ENCODE measurements at places on chromosomes 1 and 21.

DNA sequence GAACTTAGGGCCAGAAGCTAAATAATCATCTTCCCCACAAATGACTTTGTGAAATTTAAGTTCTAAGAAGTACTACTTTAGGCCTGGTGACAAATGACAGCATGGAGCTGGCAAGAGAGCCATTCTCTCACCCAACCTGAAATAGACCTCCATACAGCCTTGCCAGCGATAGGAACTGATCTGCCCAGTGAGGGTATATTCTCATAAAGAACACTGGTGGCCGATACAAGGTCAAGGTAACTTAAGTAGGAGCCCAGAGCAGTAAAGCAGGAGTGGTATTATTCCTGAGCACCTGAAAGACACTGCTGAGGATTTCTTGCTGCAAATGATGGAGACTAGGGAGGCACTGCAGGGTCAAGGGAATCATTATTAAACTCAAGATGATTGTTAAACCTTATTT is 2.6 kb upstream of the TTLL7 start:
- no peak for DNase-seq

- no peak for DNase-seq
Observed at GRCh38 chr1:160863774-160864131, 1.1 kb upstream of the CD244 start.

DNA sequence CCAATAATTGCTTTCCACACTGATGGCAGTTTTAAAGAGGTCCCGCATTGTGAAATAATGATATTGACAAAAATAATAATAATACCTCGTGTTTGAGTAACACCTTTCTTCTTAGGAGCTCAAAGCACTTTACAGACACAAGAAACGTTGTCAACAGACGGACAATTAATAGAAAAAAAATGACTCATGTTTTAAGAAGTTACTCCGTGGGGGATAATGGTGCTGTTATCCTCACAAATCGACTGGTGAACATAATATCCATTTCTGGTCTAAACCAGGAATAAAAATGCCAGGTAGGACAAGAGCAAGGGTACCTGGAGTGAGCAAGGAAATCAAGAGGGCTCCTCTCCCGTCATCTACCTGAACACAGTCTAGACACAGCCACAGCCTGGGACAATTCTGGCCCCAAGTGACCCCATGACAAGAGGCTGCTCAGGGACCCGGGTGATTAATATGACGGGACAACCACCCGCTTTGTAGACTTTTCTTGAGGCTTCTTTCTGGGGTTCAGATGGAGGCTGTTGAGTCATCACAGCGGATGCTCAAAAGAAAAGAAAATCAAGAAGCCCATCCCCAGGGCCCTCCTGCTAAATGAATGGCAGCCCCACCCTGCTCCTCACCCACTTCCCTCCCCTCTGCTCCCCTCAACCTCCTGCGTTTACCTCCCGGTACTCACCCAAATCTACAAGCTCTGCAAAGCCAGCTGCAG is 146.2 kb upstream of the IRF2BP2 start:
- no peak for DNase-seq

GRCh38 chr1:224675590-224675989 is 59.5 kb downstream of the CNIH3 start:
- no peak for DNase-seq

- no peak for DNase-seq
Observed at GRCh38 chr1:185645686-185646085, 88.5 kb upstream of the HMCN1 start.

GRCh38 chr1:157363660-157364140 is 188.6 kb downstream of the FCRL5 start:
- no peak for DNase-seq

GRCh38 chr1:182192215-182192614 is 130.7 kb upstream of the ZNF648 start:
- DNase-seq: no peak

DNA sequence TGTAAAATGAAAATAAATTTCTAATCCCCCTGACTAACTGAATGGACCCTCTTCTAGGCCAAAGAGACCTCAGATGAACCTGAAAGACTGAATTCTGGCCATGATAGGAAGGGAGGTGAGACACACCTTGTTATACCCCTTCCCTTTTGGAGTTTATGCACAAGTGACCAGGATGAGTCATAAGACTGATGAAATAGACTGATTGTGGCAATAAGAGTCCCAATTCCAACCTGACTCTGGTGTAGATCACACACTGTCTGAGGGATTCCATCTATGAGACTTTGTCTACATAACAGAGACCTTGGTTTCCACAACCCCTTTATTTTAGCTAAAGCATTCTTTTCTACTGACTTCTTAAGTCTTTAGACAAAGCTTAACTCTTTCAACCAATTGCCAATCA is 13.5 kb upstream of the OR2G2 start:
- no peak for DNase-seq

- no peak for DNase-seq
Observed at GRCh38 chr21:42147386-42148020, 71.4 kb upstream of the ABCG1 start.

DNA sequence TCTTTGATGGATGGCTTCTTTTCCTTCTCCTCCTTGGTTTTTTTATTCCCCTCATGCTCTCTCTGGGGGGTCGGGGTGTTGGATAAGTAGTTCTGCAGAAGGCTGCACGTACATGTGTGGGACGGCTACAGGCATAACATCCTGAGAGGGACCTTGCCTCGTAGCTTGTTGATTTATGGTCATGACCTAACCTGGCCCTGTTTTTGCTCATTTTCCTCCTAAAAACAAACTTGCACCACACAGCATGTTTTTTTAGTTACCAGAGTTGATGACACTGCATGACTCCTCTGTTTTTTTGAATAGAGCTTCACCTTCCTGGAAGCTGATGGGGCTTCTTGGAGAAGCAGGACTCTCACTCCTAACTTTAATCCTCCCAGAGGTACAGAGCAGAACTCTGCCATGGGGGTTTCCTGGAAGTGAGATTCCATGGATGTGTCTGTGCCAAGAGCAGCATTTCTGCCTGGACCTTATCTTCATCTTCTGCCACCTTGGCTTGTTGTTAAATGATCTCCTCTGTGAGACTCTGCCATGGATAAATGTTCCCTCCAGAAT is 114.7 kb downstream of the PAPPA2 start:
- no peak for DNase-seq

DNA sequence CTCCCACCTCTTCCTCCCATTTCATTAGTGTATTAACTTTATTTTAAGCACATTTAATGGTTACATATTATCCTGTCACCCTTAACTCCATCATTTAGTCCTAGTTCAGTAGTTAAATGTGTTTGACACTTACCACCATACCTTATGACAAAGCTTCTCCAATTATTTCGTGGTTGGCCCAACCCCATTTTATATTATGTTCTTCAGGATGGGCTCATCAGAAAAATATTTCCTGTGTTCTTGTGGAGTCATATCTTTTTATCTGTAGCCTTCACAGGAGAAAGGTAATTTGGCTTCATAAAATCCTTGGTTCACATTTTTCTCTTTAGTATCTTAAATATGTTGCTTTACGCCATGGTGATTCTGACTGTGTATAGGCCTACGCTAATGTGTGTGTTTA is 142.3 kb upstream of the COL6A1 start:
- no peak for DNase-seq

DNA sequence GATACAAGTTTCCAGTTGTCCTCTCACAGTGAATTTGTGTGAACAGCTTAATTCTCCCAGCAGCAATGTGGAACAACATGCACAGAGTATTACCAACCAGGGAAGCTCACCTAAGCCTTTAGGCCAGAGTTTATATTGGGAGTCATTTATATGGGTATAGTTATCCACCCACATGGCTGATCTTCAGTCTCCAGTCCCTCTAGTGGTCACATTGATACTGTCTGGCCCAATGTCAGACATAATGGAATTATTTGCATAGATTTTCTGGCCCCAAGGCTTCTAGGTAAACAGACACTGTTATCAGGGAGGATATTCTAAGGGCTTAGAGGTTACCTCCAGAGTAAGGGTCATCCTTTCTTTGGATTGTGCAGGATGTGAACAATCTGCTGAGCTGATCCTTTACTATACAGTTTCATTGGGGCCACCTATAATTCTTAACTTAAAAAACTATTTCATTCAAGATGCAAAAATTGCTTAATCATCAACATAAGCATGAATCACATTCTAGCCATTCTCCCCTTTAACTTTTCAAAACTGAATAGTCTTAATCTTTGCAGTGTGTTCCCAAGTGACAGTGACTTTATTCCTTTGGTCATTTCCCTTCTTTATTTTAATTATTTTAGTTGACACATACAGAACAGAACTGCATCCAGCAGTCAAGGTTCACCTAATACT is 210.9 kb downstream of the LTN1 start:
- DNase-seq: no peak

DNA sequence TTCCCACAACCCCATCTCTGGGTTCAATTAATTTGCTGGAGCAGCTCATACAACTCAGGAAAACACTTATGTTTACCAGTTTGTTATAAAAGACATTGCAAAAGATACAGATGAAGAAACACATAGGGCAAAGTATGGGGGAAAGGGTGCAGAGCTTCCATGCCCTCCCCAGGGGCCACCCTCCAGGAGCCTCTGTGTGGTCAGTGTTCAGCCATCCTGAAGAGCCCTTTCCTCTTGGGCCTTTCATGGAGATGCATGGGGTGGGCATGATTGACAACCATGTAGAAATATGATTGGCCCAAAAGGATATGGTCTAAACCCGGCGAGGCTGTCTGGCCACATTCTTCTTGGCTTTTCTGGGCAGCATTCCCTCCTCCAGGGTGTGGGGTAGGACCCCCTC is 56.8 kb upstream of the PDE9A start:
- no peak for DNase-seq

GRCh38 chr1:199101139-199101538 is 462.3 kb downstream of the PTPRC start:
- DNase-seq: no peak

- DNase-seq: no peak
Observed at GRCh38 chr1:220093361-220094015, 444 bp upstream of the IARS2 start.

GRCh38 chr1:178612261-178612660 is 99.4 kb downstream of the TEX35 start:
- no peak for DNase-seq

DNA sequence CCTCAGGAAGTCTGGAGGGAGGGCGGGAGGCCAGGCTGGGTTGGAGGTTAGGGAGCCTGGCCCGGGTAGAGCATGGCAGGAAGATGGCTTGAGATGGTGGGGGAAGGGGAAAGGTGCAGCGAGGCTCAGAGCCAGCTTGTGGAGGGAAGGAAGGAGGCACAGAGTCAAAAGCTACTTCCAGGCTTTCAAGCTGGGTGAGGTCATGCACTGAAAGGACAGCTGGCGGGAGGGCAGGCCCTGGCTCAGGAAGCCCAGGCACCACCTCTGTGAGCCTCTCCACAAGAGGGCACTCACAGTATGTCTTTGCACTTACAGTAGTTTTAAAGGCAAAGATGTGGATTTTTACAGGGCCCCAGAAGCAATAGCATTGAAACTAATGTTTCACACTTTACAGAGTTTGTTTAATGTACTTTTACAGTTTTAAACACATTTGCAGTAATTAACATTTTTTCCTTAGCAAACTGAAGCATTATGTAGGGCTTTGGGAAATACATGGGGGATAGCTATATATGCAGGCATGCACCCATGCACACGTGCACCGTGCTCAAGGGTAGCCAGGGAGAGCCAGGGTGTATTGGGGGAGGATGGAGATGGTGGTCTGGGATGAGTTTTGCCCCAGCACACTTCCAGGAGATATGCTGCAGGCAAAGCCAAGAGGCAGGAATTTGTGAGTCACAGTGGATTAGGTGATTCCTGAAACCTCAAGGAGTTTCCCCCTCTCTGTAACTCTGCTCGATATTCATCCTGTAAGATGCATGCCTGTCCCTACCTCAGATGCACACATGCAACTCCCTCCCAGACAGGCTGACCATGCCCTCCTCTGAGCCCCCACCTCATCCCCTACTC is 6.1 kb upstream of the ADAM15 start:
- DNase-seq: peak; percentile 58

DNA sequence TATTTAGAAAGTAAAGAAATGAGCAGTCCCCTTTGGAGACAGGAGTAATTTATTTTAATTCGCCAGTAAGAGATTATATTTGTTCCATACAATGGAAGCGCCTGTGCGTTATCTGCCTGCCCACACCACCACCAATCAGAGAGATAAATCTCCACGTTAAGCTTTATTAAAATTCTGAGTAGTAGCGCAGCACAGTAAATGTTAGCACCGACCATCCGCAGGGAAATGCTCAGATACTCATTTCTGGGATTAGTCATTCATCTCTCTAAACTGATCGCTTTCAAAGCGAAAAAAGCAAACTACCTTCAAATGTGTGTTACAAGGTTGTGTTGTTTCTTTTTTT is 1.2 kb downstream of the ETS2 start:
- no peak for DNase-seq

GRCh38 chr21:30148906-30149305 is 17.7 kb downstream of the CLDN17 start:
- DNase-seq: no peak

DNA sequence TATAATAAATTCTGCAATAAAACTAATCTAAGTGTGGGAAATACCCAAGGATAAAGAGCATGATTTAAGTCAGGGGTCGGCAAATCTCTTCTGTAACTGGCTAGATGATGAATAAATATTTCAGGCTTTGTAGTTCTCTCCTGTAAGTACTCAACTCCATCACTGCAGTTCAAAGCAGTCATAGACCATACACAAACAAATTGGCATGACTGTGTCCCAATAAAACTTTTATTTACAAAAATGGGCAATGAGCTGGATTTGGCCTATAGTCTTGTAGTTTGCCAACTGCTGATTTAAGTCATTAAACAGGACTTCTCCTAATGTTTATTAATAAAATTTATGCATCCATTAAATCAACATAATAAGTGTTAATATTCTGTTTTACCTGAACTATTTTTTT is 49.4 kb downstream of the EDEM3 start:
- no peak for DNase-seq

GRCh38 chr21:38531591-38531990 is 33.3 kb upstream of the ERG start:
- DNase-seq: no peak

DNA sequence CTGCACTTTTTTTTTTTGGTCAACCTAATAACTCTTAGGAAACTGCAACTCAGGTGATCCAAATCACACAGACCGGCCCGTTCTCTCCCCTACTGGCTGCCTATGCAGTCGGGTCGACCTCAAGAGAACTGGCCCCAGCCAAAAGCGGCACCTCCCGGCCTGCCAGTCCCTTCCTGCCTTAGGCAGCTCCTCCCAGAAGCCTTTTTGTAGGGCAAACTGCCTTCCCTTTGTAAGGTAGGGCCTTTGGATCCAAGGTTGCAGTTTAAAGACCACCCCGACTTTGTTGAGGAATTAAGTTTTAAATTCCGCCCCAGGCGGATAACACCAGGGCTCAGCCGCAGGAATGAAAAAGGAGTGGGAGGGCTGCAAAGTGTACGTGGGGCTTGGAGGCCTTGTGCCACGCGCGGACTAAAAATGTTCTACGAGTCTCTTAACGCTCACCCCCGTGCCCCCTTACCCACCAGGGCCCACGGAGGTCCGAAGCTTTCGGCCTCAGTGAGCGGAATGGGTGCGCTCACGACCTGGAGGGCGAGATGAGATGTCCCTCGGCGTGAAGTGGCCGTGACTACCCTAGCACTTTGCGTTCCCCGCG is 642 bp upstream of the ST3GAL3 start:
- DNase-seq: no peak

- DNase-seq: no peak
Observed at GRCh38 chr1:22315315-22316078, 136.2 kb upstream of the ZBTB40 start.

GRCh38 chr1:203519896-203520295 is 25.9 kb downstream of the OPTC start:
- DNase-seq: no peak
